H9 (cell line): ENCODE measurements at places on chromosomes 13 and 19. TPM values are rescaled to one million over a fixed set of nuclear protein-coding genes. Genes with fewer than 3 reads are reported as not detected.

- no peaks in the 10 kb centered on the region for H3K27me3 ChIP-seq
- no peak overlapping the region for H3K4me3 ChIP-seq
- H3K4me1 ChIP-seq, result no peaks in the 10 kb centered on the region
- DNase-seq, result no peak
- H3K27ac ChIP-seq, result no peak overlapping the region
Observed at GRCh38 chr19:29681422-29682235, 16.4 kb downstream of the PLEKHF1 start.

GRCh38 chr19:11091703-11092153 is 2.5 kb downstream of the LDLR start:
- H3K4me1 ChIP-seq, result peaks cover 7% of the 10 kb centered on the region; the same call in 1 of the 2 replicates
- peak overlapping the region; percentile 94 for H3K4me3 ChIP-seq
- no peak for DNase-seq
- H3K27ac ChIP-seq, result peak overlapping the region; percentile 81

Gene OSCAR
- total RNA-seq, result 0.24 and 0.53 TPM in 2 replicates

Gene ADGRE1
- total RNA-seq, result not detected in 2 replicates

DNA sequence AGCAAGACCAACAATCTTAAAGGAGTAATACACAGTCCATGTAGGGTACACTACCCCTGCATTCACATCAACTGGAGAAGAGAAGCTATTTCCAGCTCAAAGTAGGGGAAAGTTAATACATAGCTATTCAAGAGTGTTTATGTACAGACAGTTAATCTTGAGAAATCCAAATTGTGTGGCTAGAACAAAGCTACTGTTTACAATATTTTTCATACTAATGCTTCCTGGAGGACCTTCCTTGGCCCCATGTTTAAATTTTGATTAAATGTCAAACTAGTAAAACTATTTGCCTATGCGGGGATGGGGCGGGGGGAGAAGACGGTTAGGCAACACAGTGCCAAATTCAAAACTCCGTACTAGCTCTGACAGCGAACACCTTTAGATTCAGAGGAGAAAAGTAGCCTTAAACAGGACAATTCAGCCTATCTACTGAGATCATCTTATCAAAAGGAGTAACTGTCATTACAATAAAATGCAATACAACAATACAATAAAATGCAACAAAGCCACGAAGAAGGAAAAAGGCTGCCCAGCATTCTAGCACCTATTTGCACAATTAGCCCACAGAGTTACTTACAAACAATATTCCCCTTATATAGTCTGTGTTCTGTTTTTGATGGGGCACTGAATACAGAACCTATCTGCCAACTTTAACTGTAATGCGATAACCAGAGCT is 29.1 kb downstream of the BRD4 start:
- H3K27me3 ChIP-seq, result no peaks in the 10 kb centered on the region
- no peak overlapping the region for H3K27ac ChIP-seq
- peaks cover 7% of the 10 kb centered on the region; the same call in 1 of the 2 replicates for H3K4me1 ChIP-seq
- no peaks in the 10 kb centered on the region for H3K36me3 ChIP-seq
- H3K4me3 ChIP-seq, result no peak overlapping the region
- DNase-seq, result no peak
